ENCODE measurements at places on chromosomes 3 and 15. TPM values are rescaled to one million over a fixed set of nuclear protein-coding genes. Genes with fewer than 3 reads are reported as not detected.

ZNF80 gene
- not detected for total RNA-seq

GATM gene
- total RNA-seq = 0.17 TPM

CLEC3B gene
- 56.3 TPM for total RNA-seq

PRR20G gene
- not detected for total RNA-seq

UBAP1L gene
- total RNA-seq = 0.99 TPM

CERS3 gene
- not detected for total RNA-seq

Measured in fibroblast of lung (primary cell).